ENCODE measurements at places on chromosomes 5 and 9.

- DNase-seq, result no peak
These were observed 360.0 kb downstream of the OSTF1 start for GRCh38 chr9:75448281-75448680.

- no peak for DNase-seq
These were observed 41.2 kb downstream of the RCL1 start for GRCh38 chr9:4833781-4834560.

- no peak for DNase-seq
These were observed 49.8 kb downstream of the NR6A1 start for GRCh38 chr9:124721109-124721906.

- DNase-seq, result no peak
These were observed 67.9 kb upstream of the UNC5A start for GRCh38 chr5:176742246-176743105.

DNA sequence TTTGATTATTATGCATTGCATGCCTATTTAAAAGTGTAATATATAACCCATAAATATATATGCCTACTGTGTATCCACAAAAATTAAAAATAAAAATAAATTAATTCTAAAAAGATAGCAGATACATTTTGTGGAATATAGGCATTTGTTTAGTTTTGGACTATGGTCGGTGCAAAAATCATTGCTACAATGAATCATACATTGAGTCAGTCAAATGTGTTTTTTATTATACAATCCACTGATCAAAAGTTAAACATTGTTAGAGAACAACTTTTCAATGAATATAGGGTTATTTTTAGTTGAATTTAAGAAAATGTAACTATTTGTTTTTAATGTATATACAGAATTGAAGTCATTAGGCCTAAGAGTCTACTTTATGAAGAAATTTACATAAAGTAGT, 885.9 kb downstream of the EFNA5 start:
- no peak for DNase-seq

DNA sequence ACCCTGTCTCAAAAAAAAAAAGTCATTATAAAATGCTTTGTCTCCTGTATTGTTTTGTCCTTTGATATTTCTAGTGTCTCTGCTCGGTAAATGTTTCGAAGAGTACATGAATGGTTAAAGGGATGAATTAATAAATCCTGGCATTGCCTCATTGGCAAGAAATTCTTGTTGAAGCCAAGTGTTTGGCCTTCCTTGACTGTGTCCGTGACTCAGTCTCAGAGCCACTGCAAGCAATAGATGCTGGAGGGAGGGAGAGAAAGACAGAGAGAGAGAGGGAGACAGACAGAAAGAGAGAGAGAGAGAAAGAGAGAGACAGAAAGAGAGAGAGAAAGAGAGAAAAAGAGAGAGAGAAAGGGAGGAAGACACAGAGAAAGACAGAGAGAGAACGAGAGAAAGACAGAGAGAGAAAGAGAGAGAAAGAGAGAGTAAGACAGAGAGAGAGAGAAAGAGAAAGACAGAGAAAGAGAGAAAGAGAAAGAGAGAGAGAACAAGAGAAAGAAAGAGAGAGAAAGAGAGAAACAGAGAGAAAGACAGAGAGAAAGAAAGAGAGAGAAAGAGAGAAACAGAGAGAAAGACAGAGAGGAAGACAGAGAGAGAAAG, 72.5 kb upstream of the RXRA start:
- DNase-seq, result no peak

DNA sequence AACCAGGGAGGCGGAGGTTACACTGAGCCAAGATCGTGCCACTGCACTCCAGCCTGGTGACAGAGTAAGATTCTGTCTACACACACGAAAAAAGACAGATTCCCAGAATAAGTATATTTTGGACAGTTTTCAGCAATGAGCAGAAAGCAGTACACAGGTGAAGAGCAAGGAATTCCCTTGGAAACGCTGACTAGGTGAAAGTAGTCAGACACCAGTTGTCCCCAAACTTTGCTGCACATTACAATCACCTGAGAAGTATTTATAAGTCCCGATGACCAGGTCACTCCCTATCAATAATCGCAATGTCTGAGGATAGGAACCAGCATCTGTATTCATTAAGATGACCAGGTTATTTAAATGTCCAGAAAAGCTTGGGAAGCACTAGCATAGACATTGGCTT, 78.3 kb downstream of the CPLANE1 start:
- no peak for DNase-seq

DNA sequence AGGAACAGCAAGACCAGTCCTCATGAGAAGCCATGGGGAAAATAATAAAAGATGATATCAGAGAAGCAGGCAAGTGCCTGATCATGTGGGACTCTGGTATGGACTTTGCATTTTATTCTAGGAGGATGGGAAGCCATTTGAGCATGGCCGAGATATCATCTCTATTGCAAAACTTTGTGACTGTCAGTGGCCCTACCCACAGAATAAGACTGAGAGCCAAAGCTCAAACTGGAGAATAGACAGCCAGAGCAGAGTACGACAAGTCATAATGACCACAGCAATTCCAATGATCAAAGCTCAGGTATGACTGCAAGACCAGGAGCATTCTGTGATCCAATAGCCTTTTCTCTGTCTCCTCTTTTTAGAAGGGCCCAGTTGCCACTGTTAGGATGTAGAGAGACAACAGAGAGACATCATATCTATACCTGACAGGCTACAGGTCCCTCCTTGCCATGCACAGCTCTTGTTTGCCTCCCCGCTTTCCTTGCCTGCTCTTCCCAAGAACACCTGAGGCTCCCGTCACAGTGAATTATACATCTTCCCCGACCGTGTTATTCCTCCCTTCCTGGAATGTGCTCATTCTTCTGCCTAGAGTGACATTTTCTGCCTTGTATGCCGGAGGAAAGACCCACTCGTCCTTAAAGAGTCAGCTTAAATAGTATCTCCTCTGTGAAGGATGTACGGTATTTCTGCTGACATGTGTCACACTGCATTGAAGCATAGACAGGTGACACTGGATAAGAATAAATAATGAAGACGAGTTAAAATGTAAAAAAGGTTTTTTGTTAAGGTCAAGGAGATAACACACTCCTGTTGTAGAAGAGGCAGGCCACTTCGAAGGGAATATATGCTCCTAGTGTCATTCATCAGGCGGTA, 248.7 kb upstream of the MAP3K1 start:
- DNase-seq, result no peak

DNA sequence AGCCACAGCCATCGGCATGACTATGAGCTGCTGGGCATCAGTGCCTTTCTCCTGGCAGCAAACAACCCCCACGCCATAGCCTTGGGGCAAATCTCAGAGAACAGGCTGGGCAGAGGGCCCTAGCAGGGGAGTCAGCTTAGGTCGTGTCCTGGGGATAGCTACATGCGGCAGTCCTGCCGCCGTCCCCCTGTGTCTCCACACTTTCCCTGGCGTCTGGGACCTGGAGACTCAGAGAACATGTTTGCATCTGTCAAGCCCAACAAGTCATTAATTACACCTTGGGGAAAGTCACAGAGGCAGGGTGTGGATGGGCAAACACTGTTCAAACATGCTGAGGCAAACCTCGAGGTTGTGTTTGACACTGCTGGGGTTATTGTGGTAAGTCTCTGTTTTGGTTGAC, 123.6 kb downstream of the C5orf15 start:
- DNase-seq, result no peak

GRCh38 chr5:1004461-1005248, 3.9 kb upstream of the NKD2 start:
- DNase-seq, result no peak

DNA sequence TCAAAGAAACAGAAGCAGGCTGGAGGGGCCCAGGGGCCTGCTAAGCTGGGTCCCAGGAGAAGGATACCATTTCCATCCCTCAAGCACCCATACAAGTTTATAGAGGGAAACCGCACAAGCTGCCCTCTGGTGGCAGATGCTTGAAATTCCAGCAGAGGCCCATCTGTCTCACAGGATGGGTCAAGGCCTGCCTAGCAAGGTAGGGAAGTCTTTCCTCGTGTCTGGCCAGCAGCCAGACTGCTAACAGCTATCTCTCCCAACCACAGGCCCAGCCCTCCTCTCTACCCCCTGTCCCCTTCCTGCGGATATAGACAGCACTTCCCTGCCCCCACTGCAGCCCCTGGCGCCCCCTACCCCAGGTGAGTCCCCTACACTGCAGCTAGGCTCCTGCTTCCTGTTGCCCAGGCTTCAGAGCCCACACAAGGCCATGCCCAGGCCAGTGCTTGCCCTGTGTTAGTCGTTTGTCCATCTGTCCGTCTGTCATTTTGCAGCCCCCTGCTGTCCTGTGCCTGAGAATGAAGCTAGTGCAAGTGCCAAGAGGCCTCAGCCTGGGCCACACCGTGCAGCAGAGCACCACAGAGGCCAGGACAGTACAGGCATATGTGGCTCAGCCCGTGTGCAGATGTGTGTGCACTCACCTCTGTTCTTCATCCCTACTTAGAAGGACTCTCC, 26.2 kb downstream of the TCF7 start:
- DNase-seq, result peak; percentile 25

DNA sequence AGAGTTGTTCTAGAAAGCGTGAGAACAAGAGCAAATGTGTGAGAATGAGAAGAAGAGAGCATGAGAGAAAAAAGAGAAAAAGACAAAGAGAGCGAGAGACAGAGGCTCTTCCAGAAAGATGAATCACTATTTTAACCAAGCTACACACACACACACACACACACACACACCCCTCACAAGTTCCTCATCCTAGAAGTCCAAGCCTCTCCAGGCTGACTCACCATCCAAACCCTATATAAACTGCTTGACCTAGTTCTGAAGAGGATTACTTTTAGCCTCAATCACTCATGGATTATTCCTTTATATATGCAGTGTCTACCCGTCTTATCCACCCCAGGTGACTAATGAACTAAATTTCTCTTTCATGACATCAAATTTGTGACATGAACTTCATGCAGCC, 37.6 kb downstream of the C9orf57 start:
- DNase-seq, result no peak

DNA sequence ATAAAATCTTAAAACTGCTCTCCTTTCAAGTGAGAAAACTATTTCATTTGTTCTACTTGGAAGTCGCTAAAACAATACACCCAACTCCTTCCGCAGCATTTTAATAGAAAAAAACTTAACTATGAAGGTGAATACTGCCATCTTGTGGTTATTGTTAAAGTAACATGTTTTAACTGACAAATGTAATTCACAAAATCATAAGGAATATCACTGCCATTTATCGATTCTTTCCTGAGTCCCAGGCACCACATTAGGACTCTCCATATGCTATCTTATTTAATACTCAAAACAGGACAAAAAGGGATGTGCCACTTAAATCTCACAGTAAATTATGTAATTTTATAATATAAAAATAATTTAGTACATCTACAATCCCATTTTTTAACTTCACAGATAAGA, 130.5 kb upstream of the ITGA1 start:
- DNase-seq, result peak; percentile 57

DNA sequence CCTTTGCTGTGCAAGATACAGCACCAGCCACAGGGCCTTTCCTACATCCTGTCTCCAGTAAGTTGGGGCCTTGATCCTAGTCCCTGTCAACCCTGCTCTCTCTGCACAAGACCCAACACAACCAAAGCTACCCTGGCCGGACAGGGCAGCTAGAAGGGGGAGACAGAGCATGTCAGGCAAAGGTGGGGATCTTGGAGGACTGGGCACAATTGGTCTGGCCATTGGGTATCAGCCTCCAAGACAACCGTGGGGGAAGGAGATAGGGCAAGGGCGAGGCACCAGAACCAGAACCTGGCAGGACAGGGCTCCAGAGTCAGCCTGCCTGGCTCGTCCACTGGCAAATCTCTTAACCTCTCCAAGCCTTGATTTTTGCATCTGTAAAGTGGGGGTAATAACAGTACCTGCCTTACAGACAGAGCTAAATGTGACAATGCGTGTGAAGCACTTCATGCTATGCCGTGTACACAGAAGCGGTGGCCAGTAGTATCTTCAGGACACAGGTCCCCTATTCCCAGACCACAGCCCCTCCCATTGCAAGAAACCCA, 51.6 kb upstream of the CDKN2AIPNL start:
- DNase-seq, result no peak

GRCh38 chr5:10874541-10874940, 113.5 kb upstream of the DAP start:
- no peak for DNase-seq

DNA sequence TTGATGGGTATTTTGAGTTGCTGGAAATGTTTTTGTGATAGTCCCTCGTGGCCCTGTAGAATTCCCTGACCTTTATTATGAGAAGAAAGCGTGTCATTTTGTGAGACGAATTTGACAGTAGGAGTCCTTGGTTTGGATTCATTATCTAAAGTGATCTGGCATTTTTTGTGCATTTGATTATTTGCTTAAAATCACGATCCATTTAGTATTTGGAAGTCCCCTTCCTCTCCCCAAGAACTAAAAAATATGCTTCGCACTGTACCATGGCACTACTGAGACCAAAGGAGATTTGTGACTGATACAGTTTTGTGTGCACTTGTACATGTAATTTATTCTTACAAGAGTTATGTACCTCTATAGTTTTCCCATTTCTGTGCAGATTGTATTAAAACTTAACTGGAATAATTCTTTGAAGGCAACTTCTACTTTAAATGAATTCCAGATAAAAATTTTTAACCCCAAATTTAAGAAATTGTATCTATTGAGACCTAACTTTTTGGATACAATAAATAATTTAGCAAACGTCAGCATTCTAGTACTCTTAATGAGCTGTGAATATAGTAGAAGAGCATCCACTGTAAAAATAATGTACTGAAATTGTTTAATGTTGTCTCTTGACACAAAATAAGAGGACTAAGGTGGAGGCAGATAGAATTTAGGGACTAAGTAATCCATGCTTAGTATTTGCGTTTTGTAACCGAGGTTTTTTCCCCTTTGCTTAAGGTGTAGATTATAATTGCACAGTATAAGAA, 2.1 kb downstream of the MAP3K1 start:
- no peak for DNase-seq

DNA sequence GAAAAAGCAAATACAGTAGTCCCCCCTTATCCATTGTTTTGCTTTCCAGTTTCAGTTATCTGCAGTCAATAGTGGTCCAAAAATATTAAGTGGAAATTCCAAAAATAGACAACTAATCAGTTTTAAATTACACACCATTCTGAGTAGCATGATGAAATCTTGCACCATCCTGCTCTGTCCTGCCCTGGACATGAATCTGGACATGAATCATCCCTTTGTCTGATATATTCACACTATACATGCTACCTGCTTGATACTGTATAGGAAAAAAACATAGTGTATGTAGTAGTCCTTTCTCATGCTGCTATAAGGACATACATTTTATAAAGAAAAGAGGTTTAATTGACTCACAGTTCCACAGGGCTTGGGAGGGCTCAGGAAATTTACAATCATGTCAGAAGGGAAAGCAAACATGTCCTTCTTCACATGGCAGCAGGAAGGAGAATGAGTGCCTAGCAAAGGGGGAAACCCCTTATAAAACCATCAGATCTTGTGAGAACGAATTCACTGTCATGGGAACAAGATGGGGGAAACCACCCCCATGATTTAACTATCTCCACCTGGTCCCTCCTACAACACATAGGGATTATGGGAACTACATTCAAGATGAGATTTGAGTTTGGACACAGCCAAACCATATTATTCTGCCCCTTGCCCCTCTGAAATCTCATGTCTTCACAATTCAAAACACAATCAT, 153.9 kb downstream of the ARRDC3 start:
- DNase-seq, result no peak

GRCh38 chr9:111955048-111955447, 58.4 kb downstream of the UGCG start:
- peak; percentile 77 for DNase-seq

- DNase-seq, result no peak
These were observed 91.3 kb upstream of the GPBP1 start for GRCh38 chr5:57082441-57083067.

All from NCI-H2029 treated with DMSO at 0.1 percent for 48 hours (cell line).